ENCODE measurements at places on chromosomes 3 and 15. TPM values are rescaled to one million over a fixed set of nuclear protein-coding genes. Genes with fewer than 3 reads are reported as not detected.

Gene CLDN16
- not detected for total RNA-seq

Gene CNTN6
- total RNA-seq: not detected

Gene ATP6V1A
- 50.5 TPM for total RNA-seq

Gene FAM174B
- 4.9 TPM for total RNA-seq

Gene FEZF2
- total RNA-seq: not detected

Gene GPR171
- 227 TPM for total RNA-seq

Gene SST
- total RNA-seq: not detected

Gene UROC1
- total RNA-seq: not detected

Gene REC114
- not detected for total RNA-seq

Gene MFSD1
- total RNA-seq: 22.7 TPM
